A673 (cell line): ENCODE measurements at places on chromosomes 5 and 9.

- no peak for DNase-seq
Measured at GRCh38 chr5:151134228-151134627, 23.4 kb downstream of the ANXA6 start.

- no peak for DNase-seq
Measured at GRCh38 chr9:136703276-136703860, 9.0 kb upstream of the DIPK1B start.

DNA sequence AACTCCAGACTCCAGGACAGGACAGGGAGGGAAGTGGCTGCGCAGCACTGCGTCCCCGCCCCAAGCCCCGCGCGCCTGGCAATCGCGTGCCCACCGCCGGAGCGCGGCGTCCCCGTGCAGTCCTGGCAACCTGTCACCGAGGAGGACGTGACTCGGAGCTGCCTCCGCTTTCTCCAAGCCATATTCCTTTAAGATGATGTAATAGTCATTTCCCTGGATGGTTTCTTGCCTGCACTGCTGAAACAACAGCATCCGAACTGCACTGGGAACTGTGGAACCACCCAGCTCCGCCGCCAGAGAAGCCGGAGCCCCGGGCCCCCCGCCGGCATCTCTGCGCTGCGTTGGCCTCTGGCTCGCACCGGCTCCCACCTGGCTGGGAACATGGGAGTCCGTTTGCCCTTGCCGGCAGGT lies 34.5 kb downstream of the KCTD16 start:
- peak; percentile 32 for DNase-seq

DNA sequence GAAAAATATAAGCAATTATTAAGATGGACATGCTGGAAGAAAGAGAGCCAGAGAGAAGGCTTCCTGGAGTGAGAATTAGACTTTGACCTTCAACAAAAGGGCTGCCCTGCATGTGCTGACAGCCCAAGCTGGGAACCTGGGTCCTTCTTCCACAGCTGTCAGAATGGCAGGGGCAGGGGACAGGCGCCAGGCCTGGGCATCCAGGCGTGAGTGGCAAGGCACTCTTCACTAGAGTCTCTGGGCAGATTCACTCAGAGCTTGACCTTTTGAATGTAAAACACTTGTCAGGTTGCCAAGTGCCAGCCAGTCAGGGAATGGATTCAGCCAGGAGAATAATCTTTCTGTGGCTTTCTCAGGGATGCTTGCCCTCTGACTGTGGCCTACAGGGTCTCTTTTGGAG lies 119.1 kb upstream of the CLINT1 start:
- DNase-seq: no peak

DNA sequence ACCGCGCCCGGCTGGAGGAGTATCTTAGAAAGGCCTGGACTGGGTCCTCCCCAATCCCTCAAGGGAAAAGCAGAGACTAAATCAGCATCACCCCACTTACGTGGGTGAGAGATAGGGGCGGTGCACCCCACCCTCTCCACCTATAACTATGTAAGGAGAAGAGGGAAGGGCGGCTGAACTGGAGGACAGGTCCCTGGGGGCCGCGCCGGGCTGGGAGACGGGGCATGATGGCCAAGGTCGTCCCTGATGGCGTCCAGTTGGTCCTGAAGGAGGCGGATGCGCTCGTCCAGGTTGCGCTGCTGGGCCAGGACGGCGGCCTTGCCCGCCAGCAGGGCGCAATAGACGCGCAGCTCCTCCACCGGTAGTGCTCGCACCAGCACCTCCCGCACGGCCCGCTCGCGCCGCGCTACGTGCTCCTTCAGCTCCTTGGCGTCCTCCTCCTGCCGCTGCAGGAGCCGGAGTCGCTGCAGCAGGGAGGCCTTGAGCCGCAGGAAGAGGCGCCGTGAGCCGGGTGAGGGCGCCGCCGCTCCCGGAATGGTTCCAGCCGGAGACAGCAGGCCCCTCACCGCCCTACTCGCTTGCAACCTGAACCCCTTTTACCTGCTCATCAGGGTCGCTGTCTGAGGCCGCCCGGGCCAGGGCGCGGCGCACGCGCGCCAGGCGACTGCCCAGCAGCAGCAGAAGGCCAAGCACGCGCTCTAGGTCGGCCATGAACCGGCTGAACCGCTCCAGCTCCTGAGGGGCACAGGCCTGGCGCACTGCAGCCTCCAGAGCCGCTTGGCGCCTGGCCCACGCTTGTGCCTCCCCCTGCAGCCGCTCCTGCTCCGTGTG lies 7.6 kb downstream of the SHROOM1 start:
- no peak for DNase-seq

DNA sequence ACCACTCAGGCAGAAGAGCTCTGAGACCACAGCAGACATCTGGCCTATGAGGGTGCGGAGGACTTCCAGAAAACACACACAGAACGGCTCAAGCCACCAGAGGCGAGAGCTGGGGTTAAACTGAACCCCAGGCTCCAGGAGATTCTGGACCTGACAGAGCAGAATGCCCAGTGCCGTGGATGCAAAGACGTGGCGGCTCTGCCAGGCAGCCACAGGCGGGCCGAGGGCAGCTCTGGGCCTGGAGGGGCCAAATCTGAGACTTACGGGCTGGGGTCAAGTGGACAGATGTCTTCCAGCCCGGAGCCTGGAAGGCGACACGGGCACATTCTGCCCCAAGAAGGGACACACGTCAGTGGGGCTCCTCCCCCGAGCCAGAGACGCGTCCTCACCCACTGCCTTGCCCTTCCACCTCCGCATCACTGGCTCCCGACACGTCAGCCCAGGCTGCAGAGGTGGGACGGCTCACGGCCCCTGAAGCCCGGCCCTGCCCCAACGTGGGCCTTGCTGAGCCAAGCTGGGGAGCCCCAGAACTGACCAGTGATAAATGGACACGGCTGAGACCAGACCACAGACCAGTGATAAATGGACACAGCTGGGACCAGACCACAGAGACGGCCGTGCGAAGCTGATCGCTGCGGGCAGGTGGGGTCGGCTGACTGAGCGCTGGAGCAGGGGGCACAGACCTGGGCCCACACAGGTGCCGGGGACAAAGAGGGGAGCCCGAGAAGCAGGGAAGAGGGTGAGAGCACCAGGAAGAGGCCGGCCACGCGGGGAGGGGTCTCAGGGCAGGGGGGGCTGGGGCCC lies 40.9 kb upstream of the NSMF start:
- no peak for DNase-seq

DNA sequence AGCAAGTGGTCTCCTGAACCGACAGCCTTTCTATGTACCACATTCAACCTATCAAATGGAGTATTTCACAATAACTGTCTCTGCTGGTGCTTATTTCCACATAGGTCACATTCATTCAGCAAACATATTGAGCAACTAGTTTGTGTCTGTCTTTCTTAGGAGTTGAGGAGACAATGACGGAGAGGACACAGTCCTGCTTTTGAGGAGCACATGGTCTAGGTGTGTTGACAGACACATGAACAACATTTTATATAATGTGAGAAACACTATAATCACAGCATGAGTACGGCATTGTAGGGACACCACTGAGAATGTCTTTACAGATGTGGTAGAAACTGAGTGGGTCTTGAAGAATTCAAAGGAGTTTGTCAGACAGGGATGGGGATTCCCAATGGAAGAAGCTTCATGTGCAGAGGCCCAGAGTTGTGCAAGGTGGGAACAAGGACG lies 28.5 kb downstream of the NFIL3 start:
- DNase-seq: no peak

DNA sequence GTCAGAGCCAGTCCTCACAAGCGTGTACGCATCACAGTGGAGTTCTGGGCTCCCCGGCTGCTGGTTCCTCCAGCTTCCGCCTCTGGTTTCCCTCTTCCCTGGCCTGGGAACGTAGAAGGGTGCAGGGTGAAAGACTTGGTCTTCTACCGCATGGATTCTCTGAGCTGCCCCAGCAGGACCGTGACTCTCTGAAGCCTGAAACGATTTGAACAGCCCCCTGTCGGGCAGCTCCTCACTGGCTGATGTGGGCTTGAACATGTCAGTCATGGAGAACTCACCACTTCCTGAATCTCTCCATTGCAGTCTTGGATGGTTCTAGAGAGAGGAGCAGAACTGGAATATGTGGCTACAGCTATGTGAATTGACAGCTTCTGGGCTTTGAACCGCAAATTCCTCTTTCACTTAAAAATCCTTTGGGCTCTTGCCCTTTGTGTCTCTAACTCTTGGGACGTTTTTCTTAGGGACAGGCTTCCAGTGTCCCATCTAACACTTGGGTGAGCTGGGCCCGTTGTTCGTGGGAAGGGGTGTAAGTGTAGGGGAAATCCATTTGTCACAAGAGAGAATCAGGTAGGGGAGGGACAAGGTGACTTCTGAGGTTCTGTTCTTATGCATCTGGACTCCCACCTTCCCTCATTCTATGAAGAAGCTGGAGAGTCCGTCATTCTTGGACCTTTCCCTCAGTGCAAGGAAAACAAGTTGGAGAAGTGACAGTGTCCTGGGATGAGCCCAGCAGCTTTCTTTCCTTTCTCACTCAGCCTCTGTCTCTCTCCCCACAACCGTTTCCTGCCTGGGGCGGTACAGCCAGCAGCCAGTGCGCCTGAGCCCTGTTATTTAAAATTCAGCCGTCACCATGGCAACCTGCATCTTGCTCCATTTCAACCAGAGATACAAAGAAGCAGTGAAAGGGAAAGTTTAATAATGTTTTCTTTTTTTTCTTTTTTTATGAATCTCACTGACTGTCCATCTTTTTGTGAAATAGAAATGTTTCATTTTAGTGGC lies 84.7 kb downstream of the PTTG1 start:
- DNase-seq: peak; percentile 5

GRCh38 chr9:99050924-99051323 lies 54.0 kb upstream of the TGFBR1 start:
- DNase-seq: no peak

GRCh38 chr5:179323026-179323870 lies 22.0 kb downstream of the ADAMTS2 start:
- DNase-seq: no peak

DNA sequence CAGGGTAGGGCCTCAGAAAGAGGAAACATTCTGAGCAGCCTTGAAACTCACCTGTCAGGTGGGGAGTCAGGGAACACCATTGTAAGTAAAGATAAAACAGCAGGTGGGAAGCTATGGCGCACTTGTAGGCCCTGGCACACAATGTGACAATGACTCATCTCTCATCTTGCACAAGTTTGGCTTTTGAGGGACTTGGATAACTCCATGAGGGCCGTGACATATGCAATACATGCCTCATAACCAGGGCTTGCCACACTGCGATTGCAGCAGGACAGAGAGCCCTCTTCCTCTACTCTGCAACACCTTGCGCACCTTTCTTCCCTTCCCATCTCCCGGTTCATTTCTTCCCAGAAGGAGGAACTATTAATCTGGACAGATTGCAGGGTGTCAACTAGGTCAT lies 144.9 kb downstream of the CEP120 start:
- peak; percentile 23 for DNase-seq

DNA sequence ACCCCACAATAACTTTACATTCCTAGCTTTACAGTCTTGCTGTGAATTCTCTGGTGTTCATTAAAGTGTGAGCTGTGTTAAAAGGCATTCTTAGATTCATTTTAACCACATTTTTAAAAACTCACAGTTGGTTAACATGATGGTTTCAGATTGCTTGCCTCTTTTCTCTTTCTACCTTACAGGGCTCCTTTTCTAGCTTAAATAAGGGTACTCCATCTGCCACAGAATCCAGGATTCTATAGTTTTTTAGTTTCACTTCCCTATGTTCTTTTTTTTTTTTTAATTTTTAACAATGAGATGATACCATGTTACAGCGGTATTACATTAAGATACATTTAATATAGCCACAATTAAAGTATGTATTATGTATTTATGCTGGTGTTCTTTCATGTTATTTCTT lies 3.9 kb upstream of the FBXO4 start:
- DNase-seq: no peak

DNA sequence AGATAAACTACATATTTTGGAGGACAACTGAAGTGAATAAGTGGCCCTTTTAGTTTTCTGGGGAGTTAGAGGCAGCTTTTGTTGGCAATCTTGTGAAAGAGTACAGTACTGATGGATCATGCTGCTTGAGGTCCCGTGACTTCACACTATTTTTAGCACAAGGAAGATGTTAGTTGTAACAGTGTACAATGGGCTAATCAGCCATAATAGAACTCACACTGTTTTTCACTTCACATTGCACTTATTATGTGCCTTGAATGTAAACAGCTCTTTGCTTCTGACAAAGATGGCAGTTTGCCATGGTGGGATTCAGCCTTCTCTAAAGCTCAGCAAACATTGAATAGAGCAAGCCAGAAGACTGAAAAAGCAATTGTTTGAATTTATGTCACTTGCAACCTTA lies 176.7 kb upstream of the ZNF608 start:
- peak; percentile 44 for DNase-seq

- no peak for DNase-seq
Measured at GRCh38 chr5:135448791-135449507, 1.8 kb upstream of the DCANP1 start.

- peak; percentile 35 for DNase-seq
Measured at GRCh38 chr5:150291388-150292385, 2.1 kb upstream of the CAMK2A start.

- no peak for DNase-seq
Measured at GRCh38 chr5:145689235-145689634, 145.9 kb downstream of the PRELID2 start.

GRCh38 chr5:112183874-112184273 lies 235.2 kb downstream of the EPB41L4A start:
- DNase-seq: no peak

DNA sequence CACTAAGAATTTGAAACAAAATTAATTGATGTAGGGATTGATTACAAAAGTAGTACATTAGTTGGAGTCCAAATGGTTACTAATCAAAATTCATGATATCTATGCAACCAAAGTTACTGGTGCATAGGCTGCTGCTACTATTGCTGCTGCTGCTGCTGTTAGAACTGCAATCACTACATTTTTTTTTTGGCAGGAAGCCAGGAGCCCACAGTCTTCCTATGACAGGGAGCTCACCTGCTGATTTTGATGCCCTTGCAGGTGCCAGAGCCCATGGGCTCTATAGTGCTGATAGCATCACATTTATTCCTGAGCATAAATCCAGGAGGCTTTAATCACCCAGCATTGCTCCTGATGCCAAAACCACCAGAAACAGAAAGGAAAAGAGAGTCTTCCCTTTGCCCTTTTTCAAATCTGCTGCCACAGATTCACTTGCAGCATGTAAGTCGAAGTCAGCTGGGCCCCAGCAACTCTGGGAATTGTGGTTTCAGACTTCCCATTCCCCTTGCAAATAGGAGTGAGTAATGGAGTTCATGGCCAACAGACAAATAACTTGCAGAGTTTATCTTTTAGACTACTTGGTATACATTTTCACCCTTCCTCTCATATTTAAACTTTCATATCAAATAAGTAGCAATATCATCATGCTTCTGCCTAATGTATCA lies 17.6 kb downstream of the SLCO6A1 start:
- no peak for DNase-seq

GRCh38 chr9:89502038-89502601 lies 4.2 kb upstream of the SEMA4D start:
- DNase-seq: no peak

GRCh38 chr5:124126504-124127217 lies 614.7 kb downstream of the CSNK1G3 start:
- no peak for DNase-seq

GRCh38 chr9:12879961-12880360 lies 105.1 kb downstream of the LURAP1L start:
- DNase-seq: no peak

DNA sequence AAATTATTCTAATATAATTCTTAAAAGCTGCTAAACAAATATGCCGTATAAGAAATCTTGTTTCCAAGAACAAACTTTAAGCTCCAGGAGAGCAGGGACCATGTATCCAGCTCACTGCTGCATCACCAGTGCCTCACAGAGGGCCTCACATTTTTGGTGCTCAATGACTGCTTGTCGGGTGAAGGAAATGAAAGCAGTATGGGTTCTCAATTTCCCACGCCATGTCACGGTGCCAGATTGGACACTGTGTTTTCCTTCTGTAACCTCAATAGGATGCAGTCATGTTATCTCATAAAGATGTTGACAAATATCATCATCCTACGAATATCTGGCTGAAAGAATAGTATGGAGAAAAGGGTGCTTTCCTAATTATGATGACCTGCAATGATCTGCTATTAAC lies 64.7 kb downstream of the POU5F2 start:
- no peak for DNase-seq
